ENCODE measurements at places on chromosomes 2 and 18. TPM values are rescaled to one million over a fixed set of nuclear protein-coding genes. Genes with fewer than 3 reads are reported as not detected.

WNT6 gene
- not detected for total RNA-seq

SERPINB13 gene
- total RNA-seq: not detected

RPRM gene
- 2.1 TPM for total RNA-seq

CTAGE1 gene
- total RNA-seq: not detected

CERKL gene
- total RNA-seq: 1.1 TPM

COL6A3 gene
- total RNA-seq: 0.07 TPM

IL1R2 gene
- 0.34 TPM for total RNA-seq

SPIRE1 gene
- 98.6 TPM for total RNA-seq

LINC00305 gene
- total RNA-seq: not detected

ASB3 gene
- total RNA-seq: 15.8 TPM

CEP192 gene
- total RNA-seq: 41.3 TPM

KLHL41 gene
- 0.21 TPM for total RNA-seq

OBSL1 gene
- 76.5 TPM for total RNA-seq

PLGLB2 gene
- 1.7 TPM for total RNA-seq

OTX1 gene
- 7.1 TPM for total RNA-seq

MORN2 gene
- total RNA-seq: 15.1 TPM

SERPINB4 gene
- total RNA-seq: not detected

AMER3 gene
- not detected for total RNA-seq

CAPG gene
- total RNA-seq: 230 TPM

RPRD1A gene
- 68.8 TPM for total RNA-seq

SERPINB10 gene
- total RNA-seq: not detected

CENPA gene
- total RNA-seq: 23.4 TPM

MTX2 gene
- 36.0 TPM for total RNA-seq

SLC23A3 gene
- 4.4 TPM for total RNA-seq

DHX57 gene
- 20.3 TPM for total RNA-seq

TCF23 gene
- not detected for total RNA-seq

SLC11A1 gene
- total RNA-seq: 0.12 TPM

VIT gene
- total RNA-seq: not detected

ADGRF3 gene
- total RNA-seq: 0.59 TPM

SP110 gene
- total RNA-seq: 107 TPM

GCKR gene
- total RNA-seq: 26.8 TPM

ITPRIPL1 gene
- total RNA-seq: 1.7 TPM

ADD2 gene
- total RNA-seq: 0.14 TPM

ZNF516 gene
- total RNA-seq: 41.6 TPM

STAT4 gene
- total RNA-seq: 1.3 TPM

MYO7B gene
- 0.39 TPM for total RNA-seq

SCN2A gene
- total RNA-seq: 0.07 TPM

NT5C1B gene
- total RNA-seq: not detected

DRC1 gene
- total RNA-seq: not detected

SIX3 gene
- not detected for total RNA-seq

ZBTB14 gene
- 10.8 TPM for total RNA-seq

RTP5 gene
- total RNA-seq: not detected

DOK1 gene
- total RNA-seq: 2.5 TPM

NLRC4 gene
- total RNA-seq: not detected

TSGA10 gene
- total RNA-seq: 16.1 TPM

DAW1 gene
- total RNA-seq: 2.4 TPM

LDLRAD4 gene
- total RNA-seq: 0.50 TPM

IGFBP2 gene
- 175 TPM for total RNA-seq

DCDC2C gene
- total RNA-seq: not detected
